ENCODE measurements at places on chromosomes 1 and 21.

DNA sequence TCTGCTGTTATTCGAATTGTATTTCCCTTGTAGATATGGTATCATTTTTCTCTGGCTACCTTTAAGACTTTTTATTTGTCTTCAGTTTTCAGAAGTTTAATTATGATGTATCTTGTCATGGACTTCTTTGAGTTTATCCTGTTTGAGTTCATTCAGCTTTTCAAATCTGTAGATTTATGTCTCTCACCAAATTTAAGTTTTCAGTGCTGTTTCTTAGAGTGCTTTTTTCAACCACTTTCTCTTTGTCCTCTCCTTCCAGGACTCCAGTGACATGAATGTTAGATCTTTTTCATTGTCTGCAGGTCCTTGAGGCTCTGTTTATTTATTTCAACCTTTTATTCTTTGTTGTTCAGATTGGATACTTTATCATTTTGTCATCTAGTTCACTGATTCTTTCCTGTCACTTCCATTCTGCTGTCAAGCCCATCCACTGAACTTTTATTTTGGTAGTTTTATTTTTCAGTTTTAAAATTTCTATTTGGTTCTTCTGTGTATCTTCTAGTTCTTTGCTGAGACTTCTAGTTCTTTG, 11.4 kb downstream of the RAB4A start:
- DNase-seq = no peak

- no peak for DNase-seq
Observed at GRCh38 chr1:180571832-180572636, 13.3 kb downstream of the OVAAL start.

DNA sequence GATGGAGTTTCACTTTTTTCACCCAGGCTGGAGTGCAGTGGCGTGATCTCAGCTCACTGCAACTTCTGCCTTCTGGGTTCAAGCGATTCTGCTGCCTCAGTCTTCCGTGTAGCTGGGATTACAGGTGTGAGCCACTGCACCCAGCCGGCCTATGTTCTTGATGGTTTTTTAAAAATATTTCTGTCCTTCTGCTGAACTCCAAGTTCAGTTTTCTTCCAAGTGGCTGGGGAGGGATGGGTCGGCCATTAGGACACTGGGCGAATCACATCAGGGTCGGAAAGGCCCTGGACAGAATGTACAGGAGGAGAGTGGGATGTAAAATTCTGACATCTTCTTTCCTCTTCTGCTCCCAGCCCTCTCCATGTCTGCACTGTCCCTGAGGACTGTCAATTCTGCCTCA, 289.6 kb downstream of the PTPRU start:
- DNase-seq = no peak

- DNase-seq = no peak
Observed at GRCh38 chr1:53417074-53417511, 42.1 kb upstream of the DMRTB1 start.

GRCh38 chr1:223870617-223871574, 25.1 kb upstream of the TP53BP2 start:
- no peak for DNase-seq

- no peak for DNase-seq
Observed at GRCh38 chr21:33273044-33273443, 6.9 kb downstream of the IL10RB start.

DNA sequence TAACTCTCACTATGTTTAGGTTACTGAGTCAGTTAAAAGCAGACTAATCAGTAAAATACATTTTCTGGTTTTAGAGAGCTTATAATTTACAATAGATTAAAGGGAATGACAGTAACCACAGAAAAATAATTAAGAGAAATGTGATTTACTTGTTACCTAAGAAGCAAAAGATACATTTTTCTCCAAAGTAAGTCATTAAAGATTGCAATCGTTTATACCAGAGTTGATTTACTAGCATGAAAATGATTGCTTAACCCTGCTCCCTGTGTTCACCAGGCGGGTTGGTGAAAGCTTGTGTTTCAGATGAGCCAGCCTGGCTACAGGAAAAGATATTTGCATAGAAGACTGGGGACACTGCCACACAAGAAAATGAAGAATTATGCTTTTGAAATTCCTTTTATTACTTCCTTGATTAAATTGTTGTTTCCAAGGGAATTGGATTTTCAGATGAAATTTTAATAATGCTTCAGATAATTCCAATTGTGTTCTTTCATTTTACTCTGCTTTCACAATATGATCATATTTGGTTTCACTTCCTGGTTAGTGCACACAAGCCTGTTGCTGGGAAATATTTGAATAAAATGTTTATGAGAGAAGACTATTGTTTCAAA, 27.9 kb downstream of the LRRC8B start:
- DNase-seq = no peak

DNA sequence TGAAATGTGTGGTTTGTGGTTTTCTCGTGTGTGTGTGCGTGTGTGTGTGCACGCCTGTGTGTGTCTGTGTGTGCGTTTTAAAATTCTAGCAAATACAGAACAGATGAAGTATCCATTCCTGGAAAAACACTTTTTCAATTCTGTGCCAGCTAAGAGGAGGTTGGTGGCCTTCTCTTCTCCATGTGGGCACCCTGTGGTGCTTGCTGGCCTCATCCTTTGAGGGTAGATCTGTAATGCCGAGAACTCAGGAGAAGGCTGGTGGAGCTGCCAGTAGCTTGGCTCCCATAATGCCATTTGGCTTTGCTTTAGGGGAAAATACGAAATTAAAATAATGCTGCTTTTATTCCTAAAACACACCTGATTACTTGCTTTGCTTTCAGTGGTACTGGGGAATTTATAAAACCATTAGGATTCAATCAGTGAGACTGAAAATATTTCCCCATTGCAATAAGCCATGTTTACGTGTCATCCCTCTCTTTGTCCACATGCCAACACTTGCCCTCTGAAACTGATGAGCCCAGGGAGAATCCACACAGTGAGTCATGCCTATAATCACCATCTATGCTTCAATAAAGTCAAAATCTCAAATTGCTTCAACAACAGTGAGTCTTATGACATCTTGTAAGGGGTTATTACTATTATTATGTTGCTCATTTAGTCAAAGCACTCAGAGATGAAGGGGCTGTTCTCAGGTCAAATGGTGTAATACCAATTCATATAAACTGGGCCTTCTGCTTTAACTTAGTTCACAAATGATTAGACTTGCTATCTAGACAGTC, 39.2 kb downstream of the ABCA4 start:
- no peak for DNase-seq

DNA sequence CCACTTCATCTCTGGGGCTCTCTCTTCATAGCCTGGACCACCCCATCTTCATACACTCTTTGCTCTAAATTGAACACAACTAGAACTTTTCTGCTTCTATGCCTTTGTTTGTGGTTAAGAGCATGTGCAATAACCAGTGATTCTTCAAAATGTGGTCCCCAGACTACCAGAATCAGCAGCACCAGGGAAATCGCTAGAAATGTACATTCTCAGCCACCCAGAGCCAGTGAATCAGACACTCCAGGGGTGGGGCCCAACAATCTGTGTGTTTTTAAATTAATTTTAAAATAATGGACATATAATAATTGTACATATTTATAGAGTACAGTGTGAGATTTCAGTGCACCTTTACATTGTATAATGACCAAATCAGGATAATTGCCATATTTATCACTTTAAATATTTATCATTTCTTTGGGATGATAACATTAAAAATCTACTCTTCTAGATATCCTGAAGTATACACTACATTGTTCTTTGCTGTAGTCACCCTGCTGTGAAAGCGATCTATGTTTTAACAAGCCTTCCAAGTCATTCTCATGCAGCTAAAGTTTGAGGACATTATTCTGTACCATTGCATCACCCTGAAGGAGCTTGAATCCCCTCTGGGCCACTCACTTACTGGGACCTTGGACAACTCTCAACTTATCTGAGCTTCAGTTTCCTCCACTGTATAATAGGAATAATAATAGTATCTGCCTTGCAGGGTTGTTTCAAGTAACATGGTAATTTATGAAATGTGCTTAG, 10.8 kb downstream of the GRHL3 start:
- no peak for DNase-seq

- DNase-seq = no peak
Observed at GRCh38 chr1:51927029-51927428, 48.5 kb upstream of the NRDC start.

GRCh38 chr1:214165850-214166374, 115.0 kb upstream of the SMYD2 start:
- DNase-seq = no peak

GRCh38 chr1:39305555-39305954, 101.1 kb downstream of the MACF1 start:
- DNase-seq = no peak

GRCh38 chr1:112935461-112936111, 20.4 kb downstream of the SLC16A1 start:
- DNase-seq = no peak

- DNase-seq = no peak
Observed at GRCh38 chr1:2228694-2229036, 546 bp downstream of the SKI start.

GRCh38 chr1:93615582-93616150, 66.0 kb downstream of the BCAR3 start:
- peak; percentile 5 for DNase-seq

GRCh38 chr21:42974832-42975820, 764 bp downstream of the PKNOX1 start:
- peak; percentile 50 for DNase-seq

DNA sequence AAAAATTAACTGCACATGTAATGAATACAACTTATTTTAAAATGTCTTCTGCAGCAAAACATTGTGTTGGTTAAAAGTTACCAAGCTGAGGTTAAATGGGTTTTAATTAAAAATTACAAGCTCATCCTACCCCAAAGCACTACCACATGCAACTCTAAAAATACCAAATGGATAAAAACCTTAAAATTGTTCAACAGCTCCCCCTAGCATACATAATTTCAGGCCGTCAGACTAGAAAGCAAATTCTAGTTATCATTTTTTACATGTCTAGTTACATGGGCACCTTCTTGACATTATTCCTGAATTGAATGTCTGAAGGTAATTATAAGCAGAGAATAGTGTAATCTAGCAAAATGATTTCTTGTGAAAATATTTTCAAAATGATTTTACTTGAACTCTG, 176.5 kb downstream of the C1orf21 start:
- no peak for DNase-seq

DNA sequence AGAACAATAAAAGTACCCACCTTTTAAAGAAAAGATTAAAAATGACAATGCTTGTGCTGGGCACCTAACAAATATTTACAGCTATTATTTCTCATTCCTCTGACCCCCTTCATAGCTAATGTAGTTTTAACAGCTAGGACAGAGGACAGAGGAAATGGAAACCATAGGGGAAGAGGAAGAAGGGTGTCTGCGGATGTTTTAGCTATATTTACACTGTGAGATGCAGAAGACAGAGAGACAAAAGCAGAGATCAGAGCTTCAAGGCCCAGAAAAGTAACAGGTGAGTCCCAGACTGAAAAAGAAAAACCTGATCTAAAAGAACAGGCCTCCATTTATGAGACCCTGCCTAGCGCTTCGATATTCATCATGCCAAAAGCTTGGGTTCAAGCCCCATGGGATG, 72.0 kb downstream of the ZNF281 start:
- DNase-seq = no peak

DNA sequence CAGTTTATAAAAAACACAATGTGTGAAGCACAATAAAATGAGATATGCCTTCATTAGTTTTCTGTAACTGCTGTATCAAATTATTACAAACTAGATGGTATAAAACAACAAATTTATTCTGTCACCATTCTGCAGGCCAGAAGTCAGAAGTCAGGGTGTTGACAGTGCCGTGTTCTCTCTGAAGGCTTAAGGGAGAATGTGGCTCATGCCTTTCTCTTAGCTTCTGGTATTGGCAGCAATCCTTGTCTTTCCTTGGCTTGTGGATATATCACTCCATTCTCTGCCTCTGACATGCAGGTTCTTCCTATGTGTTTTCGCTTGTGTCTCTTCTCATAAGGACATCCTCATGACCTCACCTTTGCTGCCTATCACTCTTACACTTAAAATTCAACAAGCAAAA, 10.1 kb downstream of the NEK7 start:
- DNase-seq = no peak

GRCh38 chr1:232998646-232999045, 48.2 kb downstream of the NTPCR start:
- no peak for DNase-seq

GRCh38 chr1:42759114-42759513, 7.7 kb downstream of the P3H1 start:
- no peak for DNase-seq

DNA sequence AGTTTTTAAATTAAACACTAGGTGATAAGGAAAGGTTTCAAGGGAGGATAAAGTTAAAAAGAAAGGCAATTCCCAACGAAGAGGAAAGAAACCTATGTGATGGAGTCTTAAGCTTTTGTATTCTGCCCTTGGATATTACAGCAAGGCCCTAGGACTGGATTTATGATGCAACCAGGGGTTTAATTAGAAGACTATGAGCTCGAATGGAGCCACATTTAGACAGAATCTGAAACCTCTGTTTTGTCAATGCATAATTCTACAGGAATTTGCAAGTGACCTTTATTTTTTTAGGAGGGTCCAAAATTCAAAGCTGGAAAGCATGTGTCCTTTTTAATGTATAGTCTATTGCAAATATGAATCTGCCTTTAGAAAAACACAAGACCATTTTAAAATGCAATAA, 37.9 kb downstream of the TGFB2 start:
- no peak for DNase-seq

DNA sequence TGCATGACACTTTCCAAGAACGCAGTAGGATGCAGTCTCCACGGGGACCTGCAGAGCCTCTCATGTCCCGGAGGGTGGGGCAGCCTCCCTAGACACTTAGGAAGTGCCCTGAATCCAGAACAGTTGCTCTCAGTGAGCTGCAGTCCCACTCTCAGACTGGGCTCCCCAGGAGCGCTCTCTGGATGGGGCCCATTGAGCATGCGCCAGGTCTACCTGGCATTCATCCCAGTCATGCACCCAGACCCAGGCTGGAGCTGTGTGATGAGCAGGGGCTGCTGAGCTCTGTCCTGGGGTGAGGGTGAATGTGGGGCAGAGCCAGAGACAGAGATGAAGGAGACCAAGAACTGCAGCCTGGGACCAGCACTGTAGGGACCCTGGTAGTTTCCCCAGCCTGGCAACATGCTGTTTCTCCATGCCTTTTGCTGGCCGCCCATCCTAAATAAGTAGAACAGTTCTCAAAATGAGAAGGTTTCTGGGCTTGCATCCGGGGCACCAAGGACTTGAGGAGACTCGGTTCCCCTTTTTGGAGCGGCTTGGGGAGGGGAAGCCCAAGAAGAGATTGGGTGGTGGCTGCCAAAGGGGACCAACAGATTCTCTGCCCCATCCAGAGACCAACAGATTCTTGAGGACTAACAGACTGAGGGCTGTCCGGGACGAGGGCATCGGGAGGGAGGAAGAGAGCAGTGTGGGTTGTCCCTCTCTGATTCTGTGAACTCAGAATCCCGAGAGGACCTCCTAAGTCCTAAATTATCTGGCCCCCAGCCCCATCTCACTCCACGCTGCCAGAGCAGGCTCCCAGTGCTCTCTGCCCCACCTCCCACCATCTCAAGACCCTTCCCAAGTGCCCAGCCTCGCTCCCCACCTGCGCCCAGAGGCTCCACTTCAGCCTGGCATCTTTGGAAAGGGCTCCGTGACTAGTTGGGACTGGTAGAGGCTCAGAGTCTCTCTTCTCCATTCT, 1.0 kb upstream of the PGLYRP4 start:
- no peak for DNase-seq

Data from effector memory CD8-positive, alpha-beta T cell (primary cell).